Kidney glomerular epithelial cell (primary cell): ENCODE measurements at places on chromosomes 7 and 10.

- DNase-seq, result no peak
These were observed 123.8 kb downstream of the PTEN start for GRCh38 chr10:87987206-87987605.

- DNase-seq, result no peak
These were observed 58.5 kb downstream of the PDZD8 start for GRCh38 chr10:117316701-117317100.

DNA sequence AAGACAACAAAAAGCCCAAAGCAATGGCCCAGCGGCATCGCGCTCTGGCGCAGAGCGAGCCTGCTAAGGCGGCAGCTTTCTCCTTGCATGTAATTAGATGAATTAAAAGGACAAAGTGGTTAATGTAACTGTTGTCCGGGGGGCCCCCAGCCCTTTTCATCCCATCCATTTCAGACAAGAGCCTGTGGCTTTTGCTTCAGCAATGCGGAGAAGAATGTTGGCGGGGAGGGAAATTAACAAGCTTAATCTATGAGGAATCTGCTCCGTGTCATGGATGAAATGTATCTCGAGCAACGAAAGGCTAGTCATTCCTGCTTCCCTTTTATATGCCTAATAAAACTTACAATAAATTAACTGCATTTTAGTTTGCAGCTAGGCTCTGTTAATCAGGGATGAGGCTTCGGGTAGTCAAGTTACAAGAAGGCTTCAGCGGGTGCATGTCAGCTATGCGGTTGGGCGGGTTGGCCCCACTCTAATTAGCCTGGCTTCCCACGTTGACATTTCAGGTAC lies 203.3 kb downstream of the BUB3 start:
- no peak for DNase-seq

DNA sequence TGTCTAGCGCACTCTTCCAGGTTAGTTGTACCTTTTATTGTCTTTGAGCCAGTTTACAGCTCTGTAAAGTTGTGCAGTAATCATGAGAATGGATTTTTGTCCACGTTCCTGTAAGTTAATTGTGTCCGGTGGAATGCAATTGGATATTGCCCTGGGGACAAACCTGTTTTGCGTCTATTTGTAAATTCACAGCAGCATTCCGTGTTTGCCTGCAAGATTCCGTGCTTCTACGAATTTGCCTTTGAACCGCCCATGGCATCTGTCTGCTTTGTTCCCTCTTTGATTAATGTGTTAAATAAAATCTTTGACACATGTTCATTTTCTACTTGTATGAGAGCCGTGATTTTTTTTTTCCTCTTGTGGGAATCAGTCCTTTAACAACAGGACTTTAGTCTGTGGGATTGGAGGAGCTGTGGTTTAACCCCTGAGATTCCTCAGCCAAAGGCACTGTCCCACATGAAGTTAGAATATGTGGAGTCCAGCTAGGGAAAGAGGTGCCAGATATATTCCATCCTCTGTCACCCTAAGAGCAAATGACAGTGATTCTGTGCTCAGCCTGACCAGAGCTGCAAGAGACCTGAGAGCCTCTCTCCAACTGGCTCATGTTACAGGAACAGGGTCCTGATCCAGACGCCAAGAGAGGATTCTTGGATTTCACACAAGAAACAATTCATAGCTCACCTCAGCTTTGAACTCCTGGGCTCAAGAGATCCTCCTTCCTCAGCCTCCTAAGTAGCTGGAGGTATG lies 126.3 kb downstream of the COL26A1 start:
- DNase-seq, result no peak

- DNase-seq, result no peak
These were observed 80.8 kb upstream of the RHOBTB1 start for GRCh38 chr10:61024856-61025201.

DNA sequence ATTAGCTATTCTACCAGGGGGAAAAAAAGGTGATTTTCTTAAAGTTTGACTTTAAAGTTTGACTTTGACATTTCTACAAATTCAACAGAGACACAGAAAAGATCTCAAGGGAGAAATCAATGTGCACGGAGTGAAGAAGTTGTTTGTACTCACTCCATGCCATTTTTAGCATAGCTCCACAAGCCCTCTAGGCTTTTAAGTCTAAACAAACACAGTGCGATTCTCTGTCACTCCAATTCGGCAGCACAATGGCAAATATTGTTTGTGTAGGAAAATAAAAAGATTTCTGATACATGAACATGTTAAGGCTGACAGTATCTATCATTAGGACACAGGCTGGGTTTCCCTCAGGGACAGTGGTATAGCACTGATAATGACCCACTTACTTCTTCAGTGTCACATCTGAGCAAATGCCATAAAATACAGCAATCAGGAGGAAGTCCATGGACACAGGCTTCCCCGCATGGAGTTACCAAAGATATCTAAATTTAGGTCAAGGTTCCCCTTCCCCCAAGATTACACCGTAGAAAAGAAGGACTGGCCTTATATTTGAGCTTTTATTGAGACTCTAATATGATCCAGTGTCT lies 28.0 kb downstream of the GSAP start:
- no peak for DNase-seq

DNA sequence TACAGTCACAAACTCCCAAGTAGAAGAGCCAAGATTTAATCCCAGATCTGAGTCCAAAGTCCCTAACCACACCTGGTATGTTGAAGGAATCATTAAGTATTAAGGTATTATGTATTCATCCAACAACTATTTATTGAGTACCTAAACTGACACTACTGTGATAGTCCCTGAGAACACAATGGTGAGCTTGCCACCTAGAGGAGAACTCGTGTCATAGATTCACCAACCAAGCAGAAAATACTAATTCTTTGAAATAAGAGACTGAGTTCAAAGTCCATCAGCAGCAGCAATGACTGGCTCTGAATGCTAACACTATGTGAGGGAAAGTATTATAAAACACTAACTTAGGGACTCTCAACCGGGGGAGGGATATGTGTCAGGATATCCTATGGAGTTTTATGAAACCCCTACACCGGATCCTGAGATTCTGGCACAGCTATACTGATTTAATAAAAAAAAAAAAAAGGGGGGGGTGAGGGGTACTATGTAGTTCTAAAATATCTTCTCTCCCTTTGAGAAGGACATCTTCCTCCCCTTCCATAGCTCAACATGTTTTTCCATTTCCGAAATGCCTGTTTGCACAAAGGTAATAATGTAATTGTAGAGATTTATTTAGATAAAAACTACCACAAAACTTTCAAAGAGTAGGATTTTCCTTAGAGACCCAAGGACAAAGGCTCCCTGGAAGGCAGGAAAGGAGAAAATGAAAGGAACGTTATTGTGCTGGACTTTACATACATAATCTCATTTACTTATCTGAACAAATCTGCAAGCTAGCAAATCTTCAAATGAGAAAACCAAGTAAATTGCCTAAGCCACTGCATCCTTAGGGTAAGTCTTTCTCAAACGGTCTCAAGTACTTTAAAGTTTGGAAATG lies 1.6 kb downstream of the NCOA4 start:
- DNase-seq, result peak; percentile 77

DNA sequence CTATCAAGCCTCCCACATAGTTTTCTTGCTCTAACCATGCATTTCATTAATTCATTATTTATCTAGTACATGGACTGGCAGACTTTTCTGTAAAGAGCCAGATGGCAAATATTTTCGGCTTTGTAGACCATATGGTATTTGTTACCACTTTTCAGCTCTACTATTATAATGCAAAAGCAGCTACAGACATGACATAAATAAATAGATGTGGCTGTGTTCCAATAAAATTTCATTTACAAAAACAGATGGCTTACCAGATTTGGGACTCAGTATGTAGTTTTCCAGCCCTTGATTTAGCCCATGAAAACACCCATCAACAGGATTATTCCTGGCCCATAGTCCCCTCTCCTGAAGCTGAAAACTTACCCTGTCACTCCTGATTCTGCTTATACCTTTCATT lies 32.1 kb downstream of the PLCE1 start:
- no peak for DNase-seq
